ENCODE measurements at places on chromosomes 12 and 14.
A peak's percentile ranks its signal among the peaks of the same experiment; 100 is the strongest.

DNA sequence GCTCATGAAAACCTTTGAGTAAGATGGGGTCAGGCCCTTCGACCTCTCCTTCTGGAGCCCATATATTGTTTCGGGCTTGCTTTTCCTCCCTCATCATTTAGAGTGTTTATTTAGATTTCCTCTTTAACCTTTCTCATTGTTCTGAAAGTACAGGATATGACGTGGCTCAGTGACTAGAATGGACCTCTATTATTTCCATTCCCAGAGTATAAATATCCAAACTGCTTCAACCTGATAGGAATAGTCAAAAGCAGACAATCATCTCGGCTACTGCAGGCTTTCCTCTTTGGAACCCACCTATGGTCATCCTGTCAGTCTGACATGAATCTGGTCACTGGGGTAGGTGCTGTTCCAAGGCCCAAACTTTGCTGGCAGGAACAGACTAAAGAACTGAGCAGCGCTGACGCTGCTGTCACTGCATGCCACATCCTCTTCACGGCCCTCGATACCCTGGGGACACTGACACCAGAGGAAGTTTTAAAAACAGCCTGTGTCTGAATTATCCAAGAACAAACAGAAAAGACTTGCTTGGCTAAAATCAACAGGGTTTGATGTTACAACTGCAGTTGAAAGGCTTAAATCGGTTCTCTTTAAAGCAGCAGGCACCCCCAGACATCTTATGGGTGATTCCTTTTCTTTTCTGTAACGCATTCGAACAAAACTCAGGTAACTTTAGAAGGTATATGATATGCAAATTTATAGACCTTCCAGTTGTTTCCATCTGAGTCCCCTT lies 5.0 kb upstream of the DDX47 start:
- DNase-seq, result peak; percentile 38

- no peak for DNase-seq
Observed at GRCh38 chr14:56099081-56099797, 19.0 kb upstream of the PELI2 start.

GRCh38 chr12:6277982-6278438 lies 32.5 kb upstream of the PLEKHG6 start:
- no peak for DNase-seq

GRCh38 chr12:89179983-89180382 lies 172.3 kb downstream of the DUSP6 start:
- no peak for DNase-seq

DNA sequence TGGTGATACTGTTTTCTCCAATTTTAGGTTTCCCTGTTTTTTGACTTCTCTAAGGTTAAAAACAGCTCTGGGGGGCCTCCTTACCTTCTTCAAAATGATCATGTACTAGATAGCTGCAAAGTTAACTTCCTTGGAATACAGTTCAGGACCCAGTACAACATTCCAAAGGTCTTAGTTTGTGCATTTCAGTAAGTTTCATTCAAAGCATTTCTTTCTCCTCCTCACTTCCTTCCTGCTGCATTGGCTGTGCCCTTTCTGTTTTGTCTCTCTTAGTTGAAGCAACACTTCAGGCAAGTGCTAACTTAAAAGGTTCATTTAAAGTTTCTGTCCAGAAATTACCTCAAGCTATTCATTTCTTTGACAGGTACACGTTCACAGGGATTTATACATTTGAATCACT lies 95.7 kb downstream of the SCN8A start:
- no peak for DNase-seq

DNA sequence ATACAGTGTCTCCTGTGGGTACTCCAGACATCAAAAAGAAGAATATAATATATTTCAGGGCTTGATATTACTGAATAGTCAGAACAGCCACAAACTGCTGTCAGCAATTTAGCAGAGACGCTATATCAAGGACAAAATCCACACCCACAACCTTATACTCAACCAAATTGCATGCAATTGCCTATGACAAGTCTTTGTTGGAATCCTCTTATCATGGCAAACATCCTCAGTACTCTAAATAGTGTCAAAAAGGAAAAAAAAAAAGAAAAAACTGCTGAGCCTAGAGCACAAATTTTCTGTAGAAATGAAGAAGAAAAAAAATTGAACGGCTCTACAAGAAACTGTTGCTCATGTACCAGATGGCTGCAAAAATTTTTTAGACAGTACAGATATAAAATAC lies 485.7 kb downstream of the TMTC2 start:
- no peak for DNase-seq

GRCh38 chr12:65826353-65827171 lies 2.3 kb downstream of the HMGA2 start:
- no peak for DNase-seq

- DNase-seq, result no peak
Observed at GRCh38 chr12:122518908-122519307, 7.8 kb downstream of the RSRC2 start.

DNA sequence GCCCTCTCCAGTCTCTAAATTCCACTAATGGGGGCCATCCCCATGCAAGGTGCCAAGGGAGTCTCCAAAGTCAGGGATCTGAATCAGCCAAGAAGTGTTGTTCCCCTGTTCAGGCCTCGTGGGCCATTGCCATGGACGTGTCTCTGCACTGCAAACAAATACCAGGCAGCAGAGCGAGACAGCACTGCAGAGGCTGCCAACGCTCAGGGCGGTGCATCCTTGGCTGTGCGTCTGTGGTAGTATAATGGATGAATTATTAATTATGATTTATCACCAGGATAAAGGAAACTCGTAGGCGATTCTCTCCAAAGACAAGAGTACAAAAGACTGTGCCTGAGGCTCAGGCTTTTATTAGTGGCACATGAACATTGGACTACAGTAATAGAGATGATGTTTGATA lies 122.3 kb upstream of the NTF3 start:
- DNase-seq, result no peak

DNA sequence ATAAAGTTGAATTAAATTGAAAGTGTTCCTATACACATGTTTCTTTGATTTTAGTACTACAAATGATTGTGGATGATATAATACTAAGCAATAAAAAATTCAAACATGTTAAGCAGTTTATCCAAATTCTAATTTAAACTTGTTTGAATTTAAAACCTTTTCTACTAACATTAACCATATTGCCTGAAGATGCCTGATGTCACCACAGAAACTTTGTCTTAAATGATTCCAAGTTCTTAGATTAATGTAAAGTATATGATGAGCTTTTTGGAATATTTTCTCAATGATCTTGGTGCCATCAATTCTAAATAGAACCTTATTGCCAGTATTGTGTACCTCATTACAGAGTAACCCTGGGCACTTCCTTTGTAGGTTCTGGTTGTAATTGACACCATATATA lies 259.6 kb downstream of the NAV3 start:
- DNase-seq, result no peak

- DNase-seq, result no peak
Observed at GRCh38 chr12:58922849-58923248, 2.5 kb upstream of the LRIG3 start.

DNA sequence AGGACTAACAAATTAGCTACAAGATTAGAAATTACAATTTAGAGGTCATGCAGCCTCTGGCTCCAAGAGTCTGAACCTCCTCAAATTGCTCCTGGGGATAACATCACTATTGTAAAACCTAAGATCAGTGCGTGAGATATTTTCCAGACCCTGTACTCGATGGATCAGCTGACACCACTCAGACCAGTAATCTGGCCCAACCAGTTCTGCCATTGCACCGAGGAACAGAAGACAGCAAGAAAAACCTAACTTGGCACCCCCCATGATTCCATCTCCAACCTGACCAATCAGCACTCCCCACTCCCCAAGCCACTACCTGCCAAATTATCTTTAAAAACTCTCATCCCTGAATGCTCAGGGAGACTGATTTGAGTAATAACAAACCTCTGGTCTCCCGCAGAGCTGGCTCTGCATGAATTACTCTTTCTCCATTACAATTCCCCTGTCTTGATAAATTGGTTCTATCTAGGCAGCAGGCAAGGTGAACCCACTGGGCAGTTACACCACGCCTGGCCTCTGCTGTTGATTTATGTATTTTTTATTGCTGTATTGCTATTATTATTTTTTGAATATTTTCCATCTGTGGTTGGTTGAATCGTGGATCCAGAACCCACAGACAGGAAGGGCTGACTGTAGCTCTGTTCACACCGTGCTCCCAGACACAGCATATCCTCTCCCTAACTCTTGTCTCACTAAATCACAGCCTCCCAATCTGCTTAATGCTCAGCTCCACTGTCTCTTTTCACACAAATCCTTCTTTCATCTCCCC lies 9.2 kb downstream of the HEBP1 start:
- no peak for DNase-seq

DNA sequence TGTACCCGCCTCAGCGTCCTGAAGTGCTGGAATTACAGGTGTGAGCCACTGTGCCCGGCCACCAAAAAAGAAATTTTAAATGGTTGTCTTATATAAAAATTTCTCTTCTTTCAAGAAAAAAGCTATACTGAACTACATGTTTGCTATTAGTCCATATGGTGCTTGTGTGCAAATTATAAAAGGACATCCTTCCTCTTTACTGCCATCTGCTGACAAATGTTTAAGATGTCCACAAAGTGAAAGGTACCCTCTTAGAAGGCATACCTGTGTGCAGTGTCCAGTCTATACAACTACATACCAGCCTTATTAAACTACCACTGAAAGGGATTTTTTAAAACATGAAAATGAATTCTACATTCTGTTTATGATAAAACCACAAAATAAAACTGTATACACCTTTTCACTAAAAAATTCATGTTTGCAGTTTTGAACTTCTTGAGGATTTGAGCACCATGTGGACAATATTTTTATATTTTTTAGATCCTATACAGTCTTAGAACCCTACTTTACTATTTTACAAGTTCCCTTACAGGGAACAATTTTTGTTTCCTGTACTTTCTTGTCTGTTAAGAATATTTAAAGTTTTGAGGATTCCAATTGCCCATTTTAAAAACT lies 32.8 kb upstream of the TOMM20L start:
- DNase-seq, result no peak

- DNase-seq, result no peak
Observed at GRCh38 chr14:37172024-37172869, at the start of gene SLC25A21. Gene SLC25A21 (minus strand): TSS chr14:37172606.

GRCh38 chr12:53048033-53048779 lies 1.7 kb upstream of the TNS2 start:
- DNase-seq, result no peak

DNA sequence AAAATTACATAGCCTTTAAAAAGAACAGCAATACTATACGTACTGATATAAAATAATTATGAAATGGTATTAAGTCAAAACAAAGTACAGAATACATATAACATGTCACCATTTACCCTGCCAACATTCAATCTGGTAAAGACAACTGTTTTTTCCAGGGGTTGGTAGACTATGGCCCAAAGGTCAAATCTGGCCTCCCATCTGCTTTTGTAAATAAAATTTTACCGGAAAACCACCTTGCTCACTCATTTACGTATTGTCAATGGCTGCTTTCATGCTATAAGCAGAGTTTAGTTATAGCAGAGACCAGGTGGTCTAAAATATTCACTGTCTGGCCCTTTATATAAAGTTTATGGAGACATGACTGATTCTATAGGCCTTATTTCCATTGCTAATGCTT lies 14.0 kb downstream of the CEP290 start:
- no peak for DNase-seq

DNA sequence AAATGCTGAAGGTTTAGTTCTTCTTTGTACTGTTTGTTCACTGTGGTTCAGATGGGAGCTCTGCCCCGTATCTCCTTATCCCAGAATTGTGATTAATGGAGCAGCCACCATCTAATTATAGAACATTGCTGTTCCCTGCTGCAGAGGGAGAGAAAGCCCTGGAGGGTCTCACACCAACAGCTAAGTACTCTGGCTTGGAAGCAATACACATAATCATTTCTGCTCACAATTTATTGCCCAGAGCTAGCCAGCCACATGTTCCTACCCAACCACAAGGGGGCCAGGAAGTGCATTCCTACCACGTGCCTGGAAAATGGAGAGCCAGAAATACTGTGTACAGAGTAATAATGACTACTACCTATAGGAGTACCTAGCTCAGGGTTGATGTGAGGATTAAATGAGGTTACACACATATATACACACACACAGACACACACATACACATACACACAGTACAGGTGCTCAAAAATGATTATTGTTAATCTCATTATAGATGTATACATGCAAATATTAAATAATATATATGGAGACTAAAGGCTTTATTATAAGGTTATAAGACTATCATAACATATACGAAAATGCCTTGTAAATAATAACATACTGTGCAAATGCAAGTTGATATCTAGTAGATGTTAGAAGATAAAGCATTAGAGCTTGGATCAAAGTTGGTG lies 22.3 kb downstream of the MSRB3 start:
- DNase-seq, result no peak

DNA sequence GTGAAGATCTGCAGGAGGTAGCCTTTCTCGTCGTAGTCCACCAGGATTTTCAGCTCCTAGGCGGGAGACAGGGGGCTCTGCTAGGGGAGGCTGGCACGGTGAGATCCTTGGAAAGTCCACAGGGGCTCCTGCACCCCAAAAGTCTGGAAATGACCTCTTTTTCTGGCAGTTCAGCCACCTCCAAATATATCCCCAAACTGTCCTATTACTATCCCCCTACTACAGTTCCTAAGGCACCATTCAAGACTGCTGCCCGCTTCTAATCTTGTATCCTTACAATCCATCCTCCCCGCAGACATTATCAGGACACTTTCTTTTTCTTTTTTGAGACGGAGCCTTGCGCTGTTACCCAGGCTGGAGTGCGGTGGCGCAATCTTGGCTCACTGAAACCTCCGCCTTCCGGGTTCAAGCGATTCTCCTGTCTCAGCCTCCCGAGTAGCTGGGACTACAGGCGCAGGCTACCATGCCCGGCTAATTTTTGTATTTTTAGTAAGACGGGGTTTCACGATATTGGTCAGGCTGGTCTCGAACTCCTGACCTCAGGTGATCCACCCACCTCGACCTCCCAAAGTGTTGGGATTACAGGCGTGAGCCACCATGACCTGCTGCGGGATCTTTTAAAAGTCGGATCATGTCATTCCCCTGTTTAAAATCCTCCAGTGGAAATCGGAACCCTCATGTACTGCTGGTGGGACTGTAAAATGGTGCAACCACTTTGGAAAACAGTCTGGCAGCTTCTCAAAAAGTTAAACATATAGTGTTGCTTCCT lies 18.5 kb downstream of the HPD start:
- no peak for DNase-seq

DNA sequence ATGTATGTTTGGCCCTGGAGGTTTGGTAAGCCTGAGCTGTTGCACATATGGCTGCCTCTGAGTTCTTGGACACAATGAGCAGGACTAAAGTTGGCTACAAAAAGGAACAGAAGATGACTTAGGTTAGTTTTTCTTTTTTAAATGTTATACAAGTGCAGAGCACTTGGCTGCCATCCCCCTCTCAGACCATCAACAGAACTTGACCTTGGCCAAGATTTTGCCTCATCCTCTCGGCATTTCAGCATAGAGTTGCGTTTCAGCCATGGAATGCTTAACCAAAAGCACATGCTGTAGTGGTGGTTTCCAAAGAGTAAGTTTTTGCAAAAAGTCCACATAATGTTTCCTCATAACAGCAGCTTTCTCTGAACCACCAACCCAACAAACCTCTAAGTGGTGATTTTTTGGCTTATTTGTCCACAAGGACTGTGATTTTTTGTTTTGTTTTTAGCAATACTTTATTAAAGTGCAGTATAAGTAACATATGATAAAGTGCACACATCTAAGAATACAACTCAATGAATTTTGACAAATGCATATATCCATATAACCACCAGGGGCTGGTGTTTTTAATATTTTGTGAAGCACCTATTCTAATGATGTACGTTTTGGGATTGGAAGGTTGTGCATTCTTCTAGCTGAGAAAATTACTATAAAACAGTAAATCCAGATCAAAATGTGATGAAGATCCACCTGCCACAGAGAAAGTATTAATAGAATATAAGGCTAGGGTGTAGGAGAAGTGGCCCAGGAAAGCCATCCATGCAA lies 12.1 kb upstream of the GALNT16 start:
- no peak for DNase-seq
